GM12892 (cell line): ENCODE measurements at places on chromosomes 7 and 10.

- no peak for DNase-seq
Measured at GRCh38 chr10:131749767-131750142, 151.1 kb upstream of the PPP2R2D start.

GRCh38 chr7:29156907-29157452, 10.6 kb upstream of the CPVL start:
- no peak for DNase-seq

- peak; percentile 77 for DNase-seq
Measured at GRCh38 chr10:5840314-5841307, 27.4 kb upstream of the GDI2 start.

DNA sequence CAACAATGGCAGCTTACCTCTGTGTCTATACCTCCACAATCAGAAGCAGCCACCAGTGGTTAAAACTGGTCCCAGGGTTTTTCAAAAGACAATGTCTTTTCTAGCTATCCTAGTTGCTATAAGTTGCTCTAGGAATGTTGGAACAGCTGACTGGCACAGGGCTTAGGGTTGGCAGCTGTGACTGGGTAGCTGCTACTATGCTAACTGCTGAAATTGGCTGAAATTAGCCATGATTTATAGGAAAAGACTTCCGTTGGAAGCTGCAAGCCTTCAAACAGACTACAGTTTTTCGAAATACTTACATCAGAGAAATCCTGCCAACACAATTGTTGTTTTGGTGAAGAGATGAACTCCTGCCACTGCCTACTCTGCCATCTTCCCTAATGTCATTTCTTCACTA, 102.3 kb downstream of the MKX start:
- no peak for DNase-seq

GRCh38 chr10:70551971-70552422, 50.5 kb downstream of the PRF1 start:
- no peak for DNase-seq

DNA sequence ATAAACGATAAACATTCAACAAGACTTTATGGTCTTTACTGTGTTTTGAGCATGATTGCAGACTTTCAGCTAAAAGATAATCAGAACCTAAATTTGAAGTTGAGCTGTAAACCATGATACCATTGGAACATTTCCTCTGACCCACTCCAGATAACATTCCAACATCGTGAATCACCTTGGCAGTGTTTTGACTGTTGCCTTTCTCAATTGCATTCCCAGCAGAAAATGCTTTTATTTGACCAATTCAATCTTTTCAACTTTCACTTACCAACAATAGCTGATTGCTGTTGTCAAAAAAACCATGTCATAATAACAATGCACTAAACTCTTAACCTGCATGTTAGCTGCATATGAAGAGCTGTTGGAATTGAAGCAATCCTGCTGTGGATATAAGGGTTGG, 165.5 kb downstream of the MDFIC start:
- no peak for DNase-seq

- DNase-seq = no peak
Measured at GRCh38 chr7:156903232-156903909, 10.4 kb upstream of the LMBR1 start.

DNA sequence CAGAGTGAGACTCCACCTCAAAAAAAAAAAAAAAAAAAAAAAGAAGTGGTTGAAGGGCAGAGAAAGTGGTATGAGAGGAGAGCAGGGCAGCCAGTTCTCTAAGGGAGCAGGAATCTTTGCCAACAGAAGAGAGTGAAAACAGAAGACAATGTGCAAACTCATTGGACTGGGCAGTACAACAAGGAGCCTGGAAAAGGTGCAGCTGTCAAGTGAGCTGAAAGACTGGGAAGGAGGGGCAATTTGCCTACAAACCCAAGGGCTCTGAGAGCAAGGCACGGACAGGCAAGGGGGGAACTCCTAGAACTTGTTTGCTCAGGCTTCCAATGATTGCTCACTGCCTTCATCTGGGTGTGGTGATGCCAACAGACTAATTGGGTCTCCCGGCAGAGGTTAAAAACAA, 9.5 kb downstream of the ACTR1A start:
- DNase-seq = no peak
